ENCODE measurements at places on chromosomes 3 and 15. TPM values are rescaled to one million over a fixed set of nuclear protein-coding genes. Genes with fewer than 3 reads are reported as not detected.

The CAMKV gene
- polyA plus RNA-seq = not detected

The MTHFS gene
- polyA plus RNA-seq = 32.8 TPM

The RPL4 gene
- polyA plus RNA-seq = 3,299 TPM

The MASP1 gene
- polyA plus RNA-seq = 0.14 TPM

The DPH6 gene
- polyA plus RNA-seq = 6.8 TPM

The ZMYND10 gene
- polyA plus RNA-seq = 0.35 TPM

The LMAN1L gene
- polyA plus RNA-seq = 0.27 TPM

The ROPN1 gene
- not detected for polyA plus RNA-seq

The FOXL2NB gene
- polyA plus RNA-seq = 0.04 TPM

The LNP1 gene
- polyA plus RNA-seq = 0.41 TPM

The CDHR4 gene
- 0.04 TPM for polyA plus RNA-seq

The GOLGA8G gene
- not detected for polyA plus RNA-seq

The DBR1 gene
- polyA plus RNA-seq = 6.3 TPM

The ADAMTSL3 gene
- 0.18 TPM for polyA plus RNA-seq

The SLC25A26 gene
- 13.5 TPM for polyA plus RNA-seq

The ZNF501 gene
- polyA plus RNA-seq = 0.53 TPM

The CCDC33 gene
- polyA plus RNA-seq = not detected

The CAND2 gene
- 0.84 TPM for polyA plus RNA-seq

The PLCH1 gene
- polyA plus RNA-seq = 0.10 TPM

The FBXO40 gene
- not detected for polyA plus RNA-seq

The ACKR4 gene
- polyA plus RNA-seq = 0.18 TPM

The ANKDD1A gene
- polyA plus RNA-seq = 1.9 TPM

The LIPH gene
- polyA plus RNA-seq = 11.1 TPM

The LARP6 gene
- polyA plus RNA-seq = 6.5 TPM

The AMOTL2 gene
- 21.2 TPM for polyA plus RNA-seq

The TMCO5A gene
- not detected for polyA plus RNA-seq

The ISLR2 gene
- 0.10 TPM for polyA plus RNA-seq

The HIGD2B gene
- polyA plus RNA-seq = not detected

The MYEF2 gene
- polyA plus RNA-seq = 1.7 TPM

The INSYN1 gene
- polyA plus RNA-seq = 12.8 TPM

The CRTAP gene
- polyA plus RNA-seq = 49.0 TPM

The SYNPR gene
- not detected for polyA plus RNA-seq

The SCN11A gene
- polyA plus RNA-seq = not detected

The GOLGA8J gene
- not detected for polyA plus RNA-seq

The SPTSSB gene
- 6.8 TPM for polyA plus RNA-seq

The TNNC1 gene
- polyA plus RNA-seq = 2.0 TPM

The LRRC58 gene
- 2.7 TPM for polyA plus RNA-seq

The DNAH12 gene
- polyA plus RNA-seq = 0.06 TPM

The IMPG2 gene
- 0.02 TPM for polyA plus RNA-seq

The ITIH3 gene
- 0.88 TPM for polyA plus RNA-seq

The GASK1A gene
- 1.1 TPM for polyA plus RNA-seq

The GOLGA6B gene
- not detected for polyA plus RNA-seq

The P2RY13 gene
- 0.68 TPM for polyA plus RNA-seq

The POLQ gene
- 3.2 TPM for polyA plus RNA-seq

The MRPS11 gene
- polyA plus RNA-seq = 42.3 TPM

The ADPGK gene
- 24.7 TPM for polyA plus RNA-seq

The POU1F1 gene
- not detected for polyA plus RNA-seq

The AMIGO3 gene
- polyA plus RNA-seq = 1.00 TPM

The CTXN2 gene
- not detected for polyA plus RNA-seq

The CA12 gene
- 35.0 TPM for polyA plus RNA-seq

The PARL gene
- polyA plus RNA-seq = 45.8 TPM

The ADAMTS7 gene
- 0.63 TPM for polyA plus RNA-seq

The PIAS1 gene
- 10.6 TPM for polyA plus RNA-seq

The RASSF1 gene
- 15.0 TPM for polyA plus RNA-seq

The SEMA5B gene
- 0.28 TPM for polyA plus RNA-seq
